ENCODE measurements at places on chromosomes 5 and 9. TPM values are rescaled to one million over a fixed set of nuclear protein-coding genes. Genes with fewer than 3 reads are reported as not detected.

Gene FOXI1
- polyA plus RNA-seq = not detected

Gene PDE6A
- not detected for polyA plus RNA-seq

Gene MED10
- 36.6 TPM for polyA plus RNA-seq

Gene PCDHGC5
- 0.99 TPM for polyA plus RNA-seq

Gene ALDH1A1
- 247 TPM for polyA plus RNA-seq

Gene LEAP2
- 0.31 TPM for polyA plus RNA-seq

Measured in BJ (cell line).